ENCODE measurements at places on chromosomes 6 and 20. TPM values are rescaled to one million over a fixed set of nuclear protein-coding genes. Genes with fewer than 3 reads are reported as not detected.

GRCh38 chr6:4295058-4295782 lies 159.8 kb upstream of the ECI2 start:
- DNase-seq: no peak

GRCh38 chr20:15889514-15890256 lies 683.6 kb downstream of the KIF16B start:
- DNase-seq: no peak

The KIF6 gene
- not detected for total RNA-seq

DNA sequence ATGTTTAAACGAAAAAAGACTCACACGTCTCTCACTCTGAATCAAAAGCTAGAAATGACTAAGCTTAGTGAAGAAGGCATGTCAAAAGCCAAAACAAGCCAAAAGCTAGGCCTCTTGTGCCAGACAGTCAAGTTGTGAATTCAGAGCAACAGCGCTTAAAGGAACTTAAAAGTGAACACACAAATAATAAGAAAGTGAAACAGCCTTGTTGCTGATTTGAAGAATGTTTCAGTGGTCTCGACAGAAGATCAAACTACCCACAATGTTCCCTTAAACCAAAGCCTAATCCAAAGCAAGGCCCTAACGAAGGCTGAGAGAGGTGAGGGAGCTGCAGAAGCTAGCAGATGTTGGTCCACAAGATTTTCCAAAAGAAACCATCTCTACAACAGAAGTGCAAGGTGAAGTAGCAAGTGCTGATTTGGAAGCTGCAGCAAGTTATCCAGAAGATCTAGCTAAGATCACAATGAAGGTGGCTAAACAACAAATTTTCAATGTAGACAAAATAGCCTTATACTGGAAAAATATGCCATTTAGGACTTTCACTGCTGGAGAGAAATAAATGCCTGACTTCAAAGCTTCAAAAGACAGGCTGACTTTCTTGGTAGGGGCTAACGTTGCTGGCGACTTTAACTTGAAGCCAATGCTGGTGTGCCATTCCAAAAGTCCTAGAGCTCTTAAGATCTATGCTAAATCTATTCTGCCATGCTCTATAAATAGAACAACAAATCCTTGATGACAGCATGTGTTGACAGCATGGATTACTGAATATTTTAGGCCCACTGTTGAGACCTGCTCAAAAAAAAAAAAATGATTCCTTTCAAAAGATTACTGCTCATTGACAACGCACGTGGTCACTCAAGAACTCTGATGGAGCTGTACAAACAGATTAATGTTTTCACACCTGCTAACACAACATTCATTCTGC lies 40.3 kb downstream of the SEC63 start:
- no peak for DNase-seq

The CCN5 gene
- total RNA-seq: not detected

GRCh38 chr6:47041741-47042140 lies 391 bp downstream of the ADGRF1 start:
- DNase-seq: no peak
